EL (cell line): ENCODE measurements at places on chromosomes 1 and 21.
A peak's percentile ranks its signal among the peaks of the same experiment; 100 is the strongest.

DNA sequence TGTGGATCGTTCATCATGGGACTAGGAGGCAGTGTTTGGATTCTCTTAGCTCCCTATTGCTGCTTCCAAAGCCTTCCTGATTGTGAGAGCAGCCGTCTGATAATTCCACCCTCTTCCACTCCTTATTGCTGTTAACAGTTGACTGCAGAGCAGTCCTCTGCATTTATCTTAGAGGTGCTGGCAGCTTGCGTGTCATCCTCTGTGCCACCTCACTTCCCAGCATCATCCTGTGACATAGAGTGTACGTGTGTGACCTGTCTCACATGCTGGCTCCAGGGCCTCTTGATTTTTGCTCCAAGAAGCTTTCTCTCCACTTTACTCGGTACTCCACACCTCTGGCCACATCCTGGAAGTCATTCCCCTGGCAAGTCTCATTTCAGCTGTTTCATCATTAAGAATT is 53.0 kb upstream of the DYNLT5 start:
- no peak for DNase-seq

DNA sequence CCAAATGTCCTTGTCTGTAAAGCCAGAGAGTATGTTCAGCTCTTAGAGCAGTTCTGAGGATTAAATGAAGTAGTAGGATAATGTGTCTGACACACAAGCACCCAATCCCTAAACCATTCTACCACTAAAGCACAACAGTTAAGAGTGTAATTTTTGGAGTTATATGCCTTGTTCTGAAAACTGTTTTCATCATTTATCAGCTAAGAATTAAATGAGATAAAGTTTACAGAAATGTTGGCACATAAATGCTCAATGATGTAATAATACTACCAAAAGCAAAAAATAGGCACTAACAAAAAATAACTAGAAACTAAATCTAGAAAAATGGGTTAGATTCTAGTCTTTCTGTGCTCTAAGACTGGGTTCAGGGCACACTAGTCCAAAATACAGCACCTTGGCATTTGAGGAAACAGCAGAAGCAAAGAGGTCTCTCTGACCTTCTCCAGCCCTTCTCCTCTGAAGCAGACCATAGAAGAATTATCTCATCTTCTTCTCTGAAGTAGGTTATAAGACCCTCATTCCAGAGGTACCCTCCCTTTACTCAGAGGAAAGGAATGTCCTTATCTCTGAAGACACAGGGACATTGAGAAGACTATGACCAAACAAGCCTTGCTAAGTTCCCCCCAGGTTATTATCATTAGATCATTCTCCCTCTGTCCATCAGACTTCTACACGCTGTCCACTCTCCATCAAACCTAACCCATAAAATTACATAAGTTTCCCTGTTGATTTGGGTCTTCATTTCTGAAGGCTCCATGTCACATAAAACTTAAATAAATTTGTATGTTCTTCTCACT is 20.6 kb downstream of the ABL2 start:
- DNase-seq: peak; percentile 41

DNA sequence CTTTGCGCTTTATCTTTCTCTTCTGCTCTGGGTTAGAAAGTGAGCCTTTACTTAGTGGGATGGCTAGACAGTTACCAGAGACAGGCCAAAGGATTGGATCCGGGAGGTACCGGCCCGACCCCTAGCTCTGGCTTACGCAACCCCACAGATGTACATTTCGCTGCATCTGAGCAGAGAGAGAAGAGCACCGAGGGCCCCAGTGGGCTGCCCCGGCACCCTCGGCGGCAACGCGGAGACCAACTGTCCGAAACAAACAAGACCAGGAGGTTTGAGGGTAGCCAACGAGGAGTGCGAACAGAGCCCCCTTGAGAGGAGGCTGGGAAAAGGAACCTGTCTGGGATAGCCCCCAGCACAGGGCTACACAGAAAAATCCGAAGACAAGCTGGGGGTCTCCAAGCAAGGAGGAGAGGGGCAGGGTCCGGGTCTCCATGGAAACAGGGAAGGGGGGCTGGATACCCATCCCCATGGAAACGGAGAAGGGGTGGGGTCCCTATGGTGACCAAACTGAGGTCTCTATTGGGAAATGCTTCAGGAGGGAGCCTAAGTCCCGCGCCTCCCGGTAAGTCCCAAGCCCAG is 373 bp downstream of the MTF1 start:
- peak; percentile 25 for DNase-seq

DNA sequence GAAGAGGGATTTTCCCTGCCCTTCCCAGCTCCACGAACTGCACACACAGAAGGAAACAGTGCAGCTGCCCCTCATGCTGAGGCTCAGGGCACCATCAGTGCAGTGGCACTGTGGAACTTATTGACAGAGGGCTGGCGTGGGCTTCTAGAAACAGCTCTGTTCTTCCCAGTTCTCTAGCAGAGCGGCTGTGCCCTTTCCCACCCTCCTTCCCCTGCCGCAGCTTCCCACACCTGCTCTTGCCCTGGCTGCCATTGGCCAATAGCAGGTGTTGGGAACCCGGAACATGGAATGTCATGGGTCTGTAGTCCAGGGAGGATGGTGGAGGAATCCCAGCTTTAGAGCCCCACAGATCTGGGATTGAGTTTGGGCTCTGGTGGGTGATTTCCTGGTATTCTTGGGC is 343.8 kb downstream of the RPS6KC1 start:
- no peak for DNase-seq

DNA sequence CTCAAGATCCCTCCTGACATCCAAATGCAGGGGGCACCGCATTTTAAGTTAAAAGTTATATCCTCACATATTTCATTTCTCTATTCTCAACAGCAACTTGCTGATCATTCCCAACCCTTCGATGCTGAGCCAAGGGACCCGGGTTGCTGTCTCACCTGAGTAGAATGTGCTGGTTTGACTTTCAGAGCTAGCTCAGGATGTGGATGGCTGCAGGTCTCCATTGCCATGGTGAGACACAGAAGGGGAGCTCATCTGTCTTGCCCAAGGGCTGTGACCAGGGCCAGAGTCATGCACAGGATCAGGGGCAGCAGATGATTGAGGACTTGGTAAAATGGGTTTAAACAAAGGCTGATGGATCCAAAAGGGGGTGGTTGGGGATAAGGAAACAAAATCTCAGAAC is 112.1 kb downstream of the HMGB4 start:
- no peak for DNase-seq

GRCh38 chr1:158005224-158005623 is 11.8 kb downstream of the KIRREL1 start:
- no peak for DNase-seq

GRCh38 chr1:222656391-222657155 is 38.7 kb downstream of the MIA3 start:
- DNase-seq: no peak

GRCh38 chr1:228440761-228441500 is 24.3 kb upstream of the TRIM17 start:
- DNase-seq: no peak

- peak; percentile 87 for DNase-seq
Measured at GRCh38 chr1:84698151-84699110, 8.2 kb upstream of the SSX2IP start.
